ENCODE measurements at places on chromosomes 6 and 20.

DNA sequence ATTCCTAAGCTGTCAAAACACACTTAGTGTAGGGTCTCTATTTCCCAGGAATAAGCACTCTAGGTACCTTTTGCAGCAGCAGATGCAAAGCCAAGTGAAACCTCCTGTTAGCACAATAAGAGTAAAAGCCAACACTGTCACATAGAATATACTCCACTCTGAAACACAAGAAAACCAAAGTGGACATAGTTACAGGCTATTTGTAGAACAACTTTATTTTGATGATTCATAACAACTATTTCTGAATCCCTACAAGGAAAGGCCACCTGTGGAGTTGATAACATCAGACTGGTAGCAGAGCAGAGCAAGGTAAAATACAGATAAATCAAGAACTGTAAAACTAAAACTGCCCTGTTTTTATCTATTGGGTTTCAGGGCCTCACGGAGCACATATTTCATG is 59.7 kb downstream of the ALDH5A1 start:
- DNase-seq: no peak

DNA sequence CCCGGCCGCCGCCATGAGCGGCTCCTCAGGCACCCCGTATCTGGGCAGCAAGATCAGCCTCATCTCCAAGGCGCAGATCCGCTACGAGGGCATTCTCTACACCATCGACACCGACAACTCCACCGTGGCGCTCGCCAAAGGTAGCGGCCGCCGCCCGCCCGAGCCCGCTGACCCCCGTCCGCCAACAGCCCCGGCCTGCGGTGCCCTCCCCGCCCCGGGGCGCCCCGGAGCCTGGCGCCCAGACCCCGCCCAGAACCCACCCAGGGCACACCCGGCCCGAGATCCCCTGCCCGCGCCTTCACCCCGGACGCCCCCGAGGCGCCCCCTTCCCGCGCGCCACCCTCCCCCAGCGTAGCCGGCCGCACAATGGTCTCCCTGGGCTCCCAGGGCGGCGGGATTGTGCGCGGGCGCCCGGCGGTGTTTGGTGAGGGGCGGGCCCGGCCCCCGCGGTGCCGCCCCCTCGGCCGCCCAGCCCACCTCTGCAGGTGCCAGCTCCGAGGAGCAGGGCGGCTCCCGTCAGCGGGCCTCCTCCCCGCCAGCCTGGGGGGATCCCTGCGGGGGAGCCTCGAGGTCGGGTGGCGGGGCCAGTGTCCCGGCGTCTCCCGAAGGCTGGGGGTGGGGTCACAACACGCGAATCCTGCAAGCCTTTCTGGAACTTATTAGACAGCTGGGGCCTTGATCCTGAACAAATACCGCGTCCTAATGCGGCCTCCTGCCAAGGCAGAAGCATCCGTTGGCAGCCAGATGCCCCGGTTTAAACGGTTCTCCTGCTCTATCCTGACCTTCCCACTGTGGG is 577 bp downstream of the LSM14B start:
- DNase-seq: no peak

DNA sequence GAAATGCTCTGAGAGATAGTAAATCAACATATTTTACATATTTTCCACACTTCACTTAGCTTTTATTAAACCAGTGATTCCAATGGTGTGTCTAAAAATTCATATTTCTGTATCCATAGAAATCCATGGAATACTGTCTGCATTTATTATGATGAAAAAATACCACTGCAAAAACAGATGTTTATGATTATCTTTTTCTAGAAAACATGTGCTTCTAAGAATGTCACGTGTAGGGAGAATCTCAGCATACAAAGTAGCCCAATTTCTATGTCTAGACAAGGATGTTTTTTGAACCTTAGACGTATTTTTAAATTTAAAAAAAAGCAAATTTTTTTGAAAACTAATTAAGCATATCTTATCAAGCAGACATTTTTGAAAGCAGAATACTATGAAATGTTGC is 622.4 kb downstream of the TENT5A start:
- DNase-seq: no peak

GRCh38 chr6:21375151-21376116 is 218.1 kb upstream of the SOX4 start:
- no peak for DNase-seq

GRCh38 chr6:3888153-3888957 is 39.2 kb downstream of the FAM50B start:
- no peak for DNase-seq

GRCh38 chr6:101395345-101395744 is 1.8 kb downstream of the GRIK2 start:
- no peak for DNase-seq

DNA sequence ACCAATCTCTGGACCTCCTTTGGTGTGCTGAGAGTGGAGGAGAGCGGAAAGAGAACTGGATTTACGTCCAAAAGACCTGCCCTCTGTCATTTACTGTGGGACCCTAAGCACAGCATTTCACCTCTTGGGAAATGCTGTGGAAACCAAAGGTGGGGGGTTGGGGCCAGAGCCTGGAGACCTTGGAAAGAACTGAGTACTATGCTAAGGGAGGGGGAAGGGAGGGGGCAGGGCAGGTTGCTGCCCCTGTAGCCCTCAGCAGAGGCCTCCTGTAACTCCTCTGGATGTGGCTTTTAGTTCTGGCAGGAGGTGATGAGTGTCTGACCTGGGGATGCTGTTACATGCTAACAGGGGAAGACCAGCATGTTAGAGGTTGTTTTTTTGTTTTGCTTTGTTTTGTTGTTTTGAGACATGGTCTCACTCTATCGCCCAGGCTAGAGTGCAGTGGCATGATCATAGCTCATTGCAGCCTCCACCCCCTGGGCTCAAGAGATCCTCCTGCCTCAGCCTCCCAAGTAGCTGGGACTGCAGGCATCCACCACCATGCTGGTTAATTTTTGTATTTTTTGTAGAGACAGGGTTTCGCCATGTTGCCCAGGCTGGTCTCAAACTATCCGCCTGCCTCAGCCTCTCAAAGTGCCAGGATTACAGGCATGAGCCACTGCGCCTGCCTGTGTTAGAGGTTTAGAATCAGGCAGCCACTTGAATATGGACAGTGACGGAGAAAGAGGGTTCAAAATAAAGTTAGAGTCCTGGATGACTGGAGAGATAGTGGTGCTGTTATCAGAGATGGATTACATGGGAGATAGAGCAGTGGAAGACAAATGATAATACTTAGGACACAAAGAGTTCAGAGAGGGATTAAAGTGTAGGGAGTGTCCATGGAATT is 18.4 kb upstream of the PARD6B start:
- no peak for DNase-seq

GRCh38 chr20:8389381-8390036 is 257.4 kb downstream of the PLCB1 start:
- no peak for DNase-seq

DNA sequence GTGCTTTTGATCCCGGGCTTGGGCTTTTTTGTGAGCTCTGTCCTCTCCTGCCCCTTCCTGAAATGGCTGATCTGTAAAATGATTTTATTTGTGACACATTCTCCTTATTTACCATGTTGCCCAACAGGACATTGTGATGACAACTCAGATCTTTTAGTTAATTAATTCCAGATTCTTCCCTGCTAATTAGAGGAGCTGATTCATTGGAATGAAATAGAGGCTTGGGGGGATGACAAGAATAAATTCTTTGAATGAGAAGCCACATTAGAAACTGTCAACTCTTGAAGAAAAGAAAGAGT is 26.1 kb upstream of the GABRR1 start:
- no peak for DNase-seq

- no peak for DNase-seq
Observed at GRCh38 chr20:57686931-57687652, 22.7 kb downstream of the PMEPA1 start.

- no peak for DNase-seq
Observed at GRCh38 chr20:60365882-60366281, 407.7 kb downstream of the CDH26 start.

GRCh38 chr6:2237001-2237400 is 8.4 kb downstream of the GMDS start:
- DNase-seq: no peak

- no peak for DNase-seq
Observed at GRCh38 chr20:55561259-55561658, 444.1 kb downstream of the CBLN4 start.

GRCh38 chr6:163165922-163166321 is 248.6 kb upstream of the QKI start:
- no peak for DNase-seq

All from vagina (tissue), 2 donors.